ENCODE measurements at places on chromosomes 6 and 20.

DNA sequence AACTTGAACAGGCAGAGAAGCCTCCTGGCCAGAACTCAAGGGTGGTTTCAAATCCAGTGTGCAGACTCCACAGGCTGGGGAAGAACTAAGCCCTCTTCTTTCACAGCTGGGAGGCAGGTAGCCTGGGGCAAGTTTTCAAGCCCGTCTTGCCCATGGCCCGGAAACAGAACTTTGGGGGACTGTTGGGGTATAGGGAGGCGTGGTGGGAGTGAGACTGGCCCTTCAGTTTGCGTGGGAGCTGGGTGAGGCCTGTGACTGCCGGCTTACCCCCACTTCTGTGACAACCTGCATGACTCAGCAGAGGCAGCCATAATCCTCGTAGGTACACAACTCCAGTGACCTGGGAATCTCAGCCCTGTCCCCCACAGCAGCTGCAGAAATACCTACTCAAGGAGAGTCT lies 1125.7 kb downstream of the HACE1 start:
- DNase-seq = no peak

DNA sequence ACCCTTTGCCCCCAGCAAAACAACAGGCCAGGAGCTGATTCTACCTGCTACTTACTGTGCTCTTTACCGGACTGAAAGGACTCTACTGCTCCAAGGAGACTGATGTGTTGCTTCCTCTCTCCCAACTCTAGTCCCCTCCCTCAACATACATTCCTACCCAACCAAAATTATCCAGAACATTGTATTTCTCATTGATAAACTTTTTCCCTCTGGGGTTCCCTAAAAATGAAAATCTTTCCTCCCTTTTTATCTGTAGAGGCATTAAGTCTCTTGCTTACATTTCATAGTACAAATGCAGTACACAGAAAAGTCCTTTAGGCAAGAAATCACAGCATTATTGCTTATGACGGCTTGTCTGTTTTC lies 940 bp upstream of the HS3ST5 start:
- no peak for DNase-seq

- DNase-seq = no peak
Observed at GRCh38 chr20:10508060-10508459, 73.0 kb downstream of the SLX4IP start.

DNA sequence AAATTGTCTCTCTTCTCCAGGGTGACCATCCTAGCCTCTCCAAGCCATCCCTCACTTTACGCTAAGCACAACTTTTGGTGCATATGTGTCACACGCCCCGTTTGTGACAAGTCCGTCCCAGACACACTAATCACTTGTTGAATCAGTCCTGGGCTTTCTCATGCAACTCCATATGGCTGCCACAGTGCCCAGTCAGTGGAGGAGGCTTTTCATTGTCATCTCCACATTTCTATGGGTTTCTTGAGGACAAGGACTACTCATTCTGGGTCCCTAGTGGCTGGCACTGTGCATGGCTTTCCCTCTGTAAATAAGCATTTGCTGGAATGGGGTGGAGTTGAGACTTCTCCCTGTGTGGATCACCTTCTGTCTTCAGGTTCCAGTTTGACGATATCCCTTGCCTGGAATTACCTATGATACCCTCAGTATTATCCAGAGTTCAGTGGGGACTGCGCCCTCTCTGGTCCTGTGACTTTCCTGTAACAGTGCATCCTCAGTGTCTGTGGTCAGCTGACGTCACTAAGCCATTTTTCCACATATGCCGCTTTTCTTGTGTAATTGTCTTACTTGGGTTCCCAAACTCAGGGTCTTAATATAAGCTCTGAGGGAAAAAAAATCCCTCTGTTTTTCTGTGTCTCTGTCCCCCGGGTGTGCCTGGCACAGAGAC lies 59.8 kb upstream of the MYL9 start:
- no peak for DNase-seq

DNA sequence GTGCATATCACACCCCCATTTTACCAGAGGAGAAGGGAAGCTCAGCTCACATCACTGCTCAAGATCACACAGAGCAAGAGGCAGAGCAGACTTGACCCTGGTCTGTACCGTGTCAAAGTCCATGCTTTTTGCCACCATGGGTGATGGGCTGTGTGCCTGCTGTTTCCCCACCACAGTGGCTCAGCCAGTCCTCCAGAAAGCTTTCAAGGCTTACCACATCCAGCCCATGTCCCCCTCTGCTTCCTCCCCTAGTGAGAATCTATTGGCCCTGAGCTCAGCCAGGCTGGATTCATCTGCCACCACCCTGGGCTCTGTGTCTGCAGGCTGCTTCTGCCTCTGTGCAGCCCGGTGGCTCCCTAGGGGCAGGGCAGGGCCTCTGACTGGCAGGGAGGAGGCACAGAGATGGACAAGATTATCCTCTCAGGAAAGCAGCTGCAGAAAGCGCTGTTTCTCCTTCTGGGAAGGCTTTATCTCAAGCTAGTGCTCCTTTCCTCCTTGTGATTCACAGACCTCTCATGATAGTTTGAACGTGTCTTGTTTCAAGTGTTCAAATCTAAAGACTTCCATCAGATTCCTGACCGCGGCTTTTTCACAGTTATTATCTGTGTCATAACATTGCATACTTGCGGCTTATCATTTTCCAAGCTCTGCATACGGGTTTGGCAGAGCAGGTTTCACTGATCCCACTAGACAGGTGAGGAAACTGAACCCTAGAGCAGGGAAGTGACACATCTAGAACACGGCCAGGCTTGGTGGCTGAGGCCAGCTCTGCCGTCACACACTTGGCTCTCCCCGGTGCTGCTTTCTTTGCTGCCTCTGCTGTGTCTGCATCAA lies 37.4 kb downstream of the VEGFA start:
- DNase-seq = no peak

DNA sequence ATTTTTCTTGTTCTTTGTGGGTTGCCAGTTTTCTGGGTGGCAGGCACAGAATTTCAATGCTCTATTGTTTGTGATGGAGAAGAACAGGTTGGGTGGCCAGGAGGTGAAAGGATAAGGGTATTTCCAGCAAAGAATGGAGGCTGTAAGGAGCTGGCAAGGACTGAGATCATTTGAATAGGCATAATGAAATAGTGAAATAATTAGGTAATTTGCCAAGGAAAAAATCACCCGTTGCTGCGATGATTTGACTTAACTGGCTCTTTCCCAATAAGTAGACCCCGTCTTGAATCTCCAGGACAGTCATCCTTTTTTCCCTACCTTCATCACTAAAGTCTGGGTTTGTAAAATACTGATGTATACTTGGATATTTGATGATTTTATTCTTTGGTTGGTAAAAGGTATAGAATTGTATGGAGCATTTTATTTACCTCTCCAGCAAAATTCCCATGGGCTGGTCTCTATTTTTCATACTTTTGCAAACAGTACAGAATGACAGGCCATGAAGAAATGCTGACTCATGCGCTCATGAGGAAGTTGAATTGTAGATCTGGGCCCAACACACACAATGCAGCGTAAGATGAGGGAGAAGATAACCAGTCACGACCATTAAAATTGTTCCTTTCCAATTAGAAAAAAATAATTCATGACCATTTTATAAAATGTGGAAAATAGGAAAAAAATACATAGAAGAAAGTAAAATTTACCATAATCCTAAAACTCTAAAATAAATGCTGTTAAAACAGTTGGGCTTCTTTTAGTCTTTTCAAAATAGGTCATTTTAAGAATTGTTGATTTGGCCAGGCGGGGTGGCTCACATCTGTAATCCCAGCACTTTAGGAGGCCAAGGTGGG lies 2.4 kb upstream of the GCNT2 start:
- no peak for DNase-seq

- no peak for DNase-seq
Observed at GRCh38 chr20:24779131-24779530, 169.9 kb upstream of the CST7 start.

- DNase-seq = no peak
Observed at GRCh38 chr6:45081634-45082033, 246.5 kb upstream of the RUNX2 start.

DNA sequence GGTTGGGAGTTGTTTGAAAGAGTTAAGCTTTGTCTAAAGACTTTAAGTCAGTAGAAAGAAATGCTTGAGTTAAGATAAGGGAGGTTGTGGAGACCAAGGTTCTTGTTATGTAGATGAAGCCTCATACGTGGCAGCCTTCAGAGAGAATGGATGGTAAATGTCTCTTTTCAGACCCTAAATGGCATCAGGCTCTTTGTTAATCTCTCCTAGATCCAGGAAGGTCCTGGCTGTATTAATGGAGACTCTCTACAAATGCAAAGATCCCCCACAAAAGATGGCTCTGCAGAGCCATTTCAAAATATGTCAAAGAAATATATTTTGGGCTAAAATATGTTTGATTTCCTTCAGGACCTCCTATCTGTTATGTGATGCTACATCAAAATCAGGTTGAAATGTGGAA lies 161.6 kb downstream of the ADAT2 start:
- no peak for DNase-seq

- DNase-seq = no peak
Observed at GRCh38 chr6:10196090-10196489, 218.8 kb downstream of the TFAP2A start.

GRCh38 chr6:4675121-4675520 lies 101.1 kb upstream of the CDYL start:
- DNase-seq = no peak

GRCh38 chr6:30988209-30988825 lies 4.8 kb downstream of the MUC21 start:
- no peak for DNase-seq

- peak; percentile 48 for DNase-seq
Observed at GRCh38 chr6:17281100-17281496, at the start of gene RBM24. Gene RBM24, plus strand, starts transcription at chr6:17281361. Its CDS starts 221 bp downstream, at chr6:17281582.

Measured in stimulated activated CD4-positive, alpha-beta T cell treated with anti-CD3 and anti-CD28 coated beads, Interleukin-4, amount 100 ng/mL, for 1 hour (primary cell).